ENCODE measurements at places on chromosomes 3 and 15. TPM values are rescaled to one million over a fixed set of nuclear protein-coding genes. Genes with fewer than 3 reads are reported as not detected.

TXNRD3 gene
- 1.6 TPM for total RNA-seq

C2CD4A gene
- total RNA-seq: not detected

ECE2 gene
- total RNA-seq: not detected

PATL2 gene
- 17.2 TPM for total RNA-seq

SEMA5B gene
- not detected for total RNA-seq

SKOR1 gene
- total RNA-seq: 0.23 TPM

DNA sequence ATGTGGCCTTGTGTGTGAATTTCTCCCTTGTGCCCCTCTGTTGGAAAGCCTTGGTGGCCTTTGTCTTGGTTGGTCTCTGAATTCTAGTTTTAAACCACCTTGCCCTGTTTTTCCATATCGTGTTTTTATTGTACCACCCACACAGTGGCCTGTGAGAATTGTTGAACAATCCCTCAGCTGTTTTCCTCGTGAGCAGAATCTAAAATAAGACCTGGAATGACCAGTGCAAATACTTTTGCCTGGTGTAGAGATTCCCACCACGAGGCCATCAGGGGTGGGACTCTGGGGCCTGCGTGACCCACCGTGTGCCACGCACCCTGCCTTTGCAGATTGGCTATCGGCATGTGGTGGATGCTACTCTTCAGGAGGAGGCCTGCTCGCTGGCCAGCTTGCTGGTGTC, 19.0 kb upstream of the CLEC3B start:
- DNase-seq: no peak

DNA sequence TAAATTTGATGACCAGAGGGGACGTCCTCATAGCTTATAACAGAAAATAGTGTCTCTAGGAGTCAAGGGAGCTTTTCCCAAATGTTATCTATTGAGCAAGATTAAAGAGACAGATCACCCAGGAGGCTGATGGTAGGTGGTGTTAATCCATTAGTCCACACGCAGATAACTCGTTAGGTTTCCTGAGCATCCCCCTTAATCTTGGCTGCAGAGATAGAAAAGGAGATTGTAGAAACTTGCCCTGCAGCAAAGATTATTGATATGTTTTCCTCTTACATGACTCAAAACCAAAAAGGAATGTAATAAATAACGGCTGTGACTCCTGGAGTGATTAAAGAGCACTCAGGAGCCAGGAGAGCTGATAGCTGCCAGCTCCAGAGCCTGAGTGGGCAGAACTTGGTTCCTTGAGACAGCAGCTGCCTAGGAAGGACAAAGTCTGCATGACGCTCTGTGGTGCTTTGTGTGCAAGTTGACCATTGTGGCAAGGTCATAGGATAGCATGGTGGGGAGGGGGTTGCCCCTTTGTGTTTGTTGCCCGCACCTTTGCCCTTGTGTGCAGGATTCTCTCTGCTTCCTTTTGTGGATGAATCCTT, 234.8 kb downstream of the PTPRG start:
- no peak for DNase-seq

- peak; percentile 87 for DNase-seq
These were observed 5.3 kb downstream of the CLK3 start for GRCh38 chr15:74620636-74621545.

GRCh38 chr3:52714335-52715302, 8.7 kb downstream of the SPCS1 start:
- DNase-seq: no peak

DNA sequence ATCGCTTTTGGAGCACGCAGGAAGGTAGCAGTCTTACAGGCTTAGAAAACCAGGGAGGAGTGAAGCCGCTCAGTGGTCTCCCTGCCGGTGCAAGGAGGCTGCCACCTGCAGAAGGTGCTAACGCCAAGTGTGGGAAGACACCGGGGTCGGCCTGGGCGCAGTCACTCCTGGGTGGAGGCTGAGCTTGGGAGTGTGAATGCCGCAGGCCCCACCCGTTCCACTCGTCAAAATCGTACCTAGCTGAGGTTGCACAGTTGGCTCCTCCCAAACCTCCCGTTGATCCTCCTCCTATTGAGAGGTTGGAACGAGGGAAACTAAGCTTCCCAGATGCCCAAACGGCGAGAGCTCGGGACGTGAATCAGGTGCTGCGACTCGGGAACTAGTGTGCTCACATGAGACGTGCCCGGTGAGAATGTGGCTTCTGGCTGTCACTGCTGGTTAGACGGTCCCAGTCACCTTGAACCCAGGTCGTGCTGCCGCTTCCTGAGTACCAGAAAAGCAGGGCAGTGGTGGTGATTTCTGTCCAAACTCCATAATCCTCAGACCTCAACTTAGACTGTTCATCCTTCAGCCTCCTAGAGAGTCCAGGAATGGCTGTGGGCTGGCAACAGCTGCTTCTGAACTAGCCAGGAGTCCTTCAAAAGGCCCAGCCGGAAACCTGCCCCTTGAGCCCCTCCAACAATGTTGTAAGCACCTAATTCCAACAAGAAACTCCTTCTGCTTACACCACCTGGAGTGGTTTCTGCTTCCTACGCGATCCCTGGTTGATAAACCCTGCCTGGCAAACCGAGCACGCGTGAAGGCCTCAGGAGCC, 156.0 kb downstream of the XXYLT1 start:
- no peak for DNase-seq

GRCh38 chr15:63022181-63022580, 20.4 kb upstream of the TPM1 start:
- DNase-seq: no peak

DNA sequence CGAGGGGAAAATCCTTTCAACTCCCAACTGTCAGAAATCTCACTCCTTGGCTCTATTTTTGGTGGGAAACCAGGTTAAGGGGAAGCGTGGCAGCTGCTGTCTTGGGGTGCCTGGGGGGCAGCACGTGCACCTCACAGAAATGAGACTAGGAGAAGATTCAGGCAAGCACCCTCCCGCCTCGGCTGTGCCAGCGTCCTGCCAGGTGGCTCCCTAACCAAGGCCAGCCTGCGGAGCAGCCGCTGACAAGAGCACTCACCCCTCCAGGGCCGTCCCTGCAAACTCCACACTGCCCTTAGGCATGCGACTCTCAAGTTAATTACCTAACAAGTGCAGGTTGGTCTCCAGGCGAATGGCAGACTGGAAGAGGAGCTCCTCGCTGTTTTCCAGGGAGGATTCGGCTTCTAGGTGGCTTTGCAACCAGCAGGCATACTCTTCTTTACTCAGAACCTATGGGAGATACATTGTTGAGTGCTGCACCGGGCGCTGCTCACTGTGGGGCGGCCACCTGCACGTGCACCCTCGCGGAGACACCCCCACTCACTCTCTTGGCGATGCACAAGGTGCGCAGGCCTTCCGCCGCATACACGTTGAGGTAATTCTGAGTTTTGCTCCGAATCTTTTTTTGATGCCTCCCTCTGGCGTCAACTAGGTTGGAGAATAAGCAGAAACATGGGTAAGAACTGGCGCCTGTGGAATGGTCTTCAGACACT, 155.3 kb downstream of the ATP10A start:
- DNase-seq: no peak

DNA sequence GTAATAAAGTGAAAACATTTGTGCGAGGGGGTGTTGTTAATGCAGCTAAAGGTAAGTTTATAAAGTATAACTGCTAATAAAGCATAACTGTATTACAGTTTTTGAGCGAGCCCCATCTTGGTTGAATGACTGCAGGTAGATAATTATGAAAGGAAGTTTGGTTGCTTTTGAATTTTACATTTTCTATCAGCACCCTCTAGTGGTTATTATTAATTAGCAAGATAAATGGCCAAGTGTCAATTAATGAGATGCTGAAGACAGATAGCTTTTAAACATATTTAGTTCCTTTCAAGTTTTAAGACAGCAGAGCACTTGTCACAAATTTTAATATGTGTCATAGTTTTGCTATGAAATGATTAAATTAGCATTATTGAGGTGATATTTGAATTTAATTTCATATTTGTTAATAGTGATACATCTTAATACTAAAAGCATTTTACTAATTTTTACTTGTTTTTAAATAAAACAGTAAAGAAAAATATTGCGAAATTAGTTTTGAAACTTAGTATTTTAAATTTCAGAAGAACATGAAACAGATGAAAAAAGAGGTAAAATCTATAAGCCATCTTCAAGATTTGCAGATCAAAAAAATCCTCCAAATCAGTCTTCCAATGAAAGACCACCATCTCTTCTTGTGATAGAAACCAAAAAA, 15.1 kb downstream of the U2SURP start:
- DNase-seq: no peak

- DNase-seq: no peak
These were observed 42.3 kb downstream of the SATB1 start for GRCh38 chr3:18382760-18383369.

DNA sequence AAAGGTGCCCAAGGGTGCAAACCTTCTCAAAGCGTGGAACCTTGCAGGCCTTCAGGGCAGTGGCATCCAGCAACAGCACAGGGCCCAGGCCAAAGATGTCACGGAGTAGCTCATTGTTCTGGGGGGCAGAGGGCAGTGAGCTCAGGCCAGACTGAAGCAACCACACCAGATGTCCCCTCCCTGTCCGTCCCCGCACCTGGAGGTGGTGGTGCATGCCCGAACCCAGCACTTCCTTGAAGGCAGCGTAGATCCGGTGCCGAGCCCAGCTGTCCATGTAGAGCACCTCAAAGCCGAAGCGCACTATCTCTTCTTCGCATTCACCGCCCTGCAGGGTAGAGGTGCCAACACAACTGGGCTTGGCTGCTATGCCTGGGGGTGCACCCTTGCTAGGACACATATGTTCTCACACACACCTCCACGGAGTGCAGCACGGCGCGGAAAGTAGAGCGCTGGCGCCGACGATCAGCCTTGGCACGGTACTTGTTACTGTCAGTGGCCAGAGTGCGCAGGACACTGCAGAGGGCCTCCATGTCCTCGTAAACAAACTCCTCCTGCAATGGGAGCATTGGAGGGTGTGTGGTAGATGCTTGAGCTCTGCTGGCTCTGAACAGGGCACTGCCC, 3.7 kb downstream of the IFRD2 start:
- no peak for DNase-seq

DNA sequence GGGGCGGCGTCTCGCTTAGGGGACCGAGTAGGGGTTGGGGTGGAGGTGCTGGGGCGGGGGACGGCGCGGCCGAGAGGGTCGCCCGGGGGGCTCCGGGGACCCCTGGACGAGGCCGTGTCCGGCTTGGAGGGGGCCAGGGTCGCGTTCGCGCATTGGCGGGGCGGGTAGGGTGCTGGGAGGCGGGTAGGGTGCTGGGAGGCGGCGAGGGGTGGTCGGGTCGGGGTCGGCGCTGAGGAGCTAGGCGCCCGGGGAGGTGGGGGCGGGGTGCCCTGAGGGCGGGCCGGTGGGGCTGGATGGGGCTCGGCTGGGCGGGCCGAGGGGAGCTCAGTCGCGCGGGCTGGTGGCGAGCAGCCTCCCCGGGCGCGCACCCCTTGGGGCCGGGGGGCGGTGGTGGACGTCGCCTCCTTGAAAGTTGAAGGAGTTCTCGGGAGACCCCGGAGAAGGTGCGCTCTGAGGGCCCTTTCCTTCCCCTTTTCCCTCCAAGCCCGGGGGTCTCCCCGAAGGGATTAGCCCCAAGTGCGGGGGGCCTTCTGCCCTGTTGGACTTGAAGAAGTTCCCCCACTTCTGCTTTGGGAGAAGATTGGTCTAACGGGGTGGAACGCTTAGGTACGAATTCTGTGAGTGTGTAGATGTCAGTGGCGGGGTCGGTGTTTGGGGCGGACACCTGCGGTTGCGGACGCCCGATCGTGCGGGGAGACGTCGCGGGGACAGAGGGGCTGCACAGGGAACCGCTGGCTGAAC, 543 bp downstream of the MEF2A start:
- peak; percentile 48 for DNase-seq

DNA sequence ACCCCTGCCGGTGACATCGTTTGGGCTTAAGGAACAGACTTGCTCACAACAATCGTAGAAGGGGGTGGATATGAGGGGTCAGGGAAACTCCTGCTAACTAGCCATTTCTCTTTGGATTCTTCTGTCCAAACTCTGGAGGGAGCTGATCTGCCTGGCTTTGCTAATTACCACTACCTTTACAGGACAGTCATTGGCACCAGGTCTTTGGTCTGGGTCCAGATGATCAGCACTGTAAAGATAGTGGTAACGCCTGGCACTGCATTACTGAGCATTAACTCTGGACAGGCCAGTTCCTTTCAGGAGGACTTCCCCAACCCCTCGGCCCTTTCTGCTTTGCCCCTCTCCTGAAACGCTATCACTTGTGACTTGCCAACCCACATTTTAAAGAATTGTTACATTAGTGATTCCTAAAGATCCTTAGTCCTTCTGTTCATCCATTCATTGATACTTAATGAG, 788 bp downstream of the UQCC5 start:
- no peak for DNase-seq

DNA sequence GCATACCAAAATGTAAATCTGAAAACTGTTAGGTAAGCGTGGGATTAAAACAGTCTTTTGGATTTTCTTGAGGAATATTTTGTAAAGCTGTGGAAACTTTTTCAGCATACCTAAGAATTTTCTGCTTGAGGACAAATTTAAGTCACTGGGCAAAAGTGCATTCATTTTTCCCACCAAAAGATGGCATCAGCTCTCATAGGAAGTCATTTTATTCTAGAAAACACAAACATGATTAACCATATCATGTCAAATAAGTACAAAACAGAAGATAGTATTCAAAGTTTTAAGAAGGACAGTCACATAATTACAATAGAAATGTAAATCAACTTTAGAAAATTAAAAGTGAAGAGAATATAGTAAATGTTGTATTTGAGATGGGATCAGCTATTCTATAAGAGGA, 63.5 kb downstream of the SLC49A4 start:
- DNase-seq: no peak

DNA sequence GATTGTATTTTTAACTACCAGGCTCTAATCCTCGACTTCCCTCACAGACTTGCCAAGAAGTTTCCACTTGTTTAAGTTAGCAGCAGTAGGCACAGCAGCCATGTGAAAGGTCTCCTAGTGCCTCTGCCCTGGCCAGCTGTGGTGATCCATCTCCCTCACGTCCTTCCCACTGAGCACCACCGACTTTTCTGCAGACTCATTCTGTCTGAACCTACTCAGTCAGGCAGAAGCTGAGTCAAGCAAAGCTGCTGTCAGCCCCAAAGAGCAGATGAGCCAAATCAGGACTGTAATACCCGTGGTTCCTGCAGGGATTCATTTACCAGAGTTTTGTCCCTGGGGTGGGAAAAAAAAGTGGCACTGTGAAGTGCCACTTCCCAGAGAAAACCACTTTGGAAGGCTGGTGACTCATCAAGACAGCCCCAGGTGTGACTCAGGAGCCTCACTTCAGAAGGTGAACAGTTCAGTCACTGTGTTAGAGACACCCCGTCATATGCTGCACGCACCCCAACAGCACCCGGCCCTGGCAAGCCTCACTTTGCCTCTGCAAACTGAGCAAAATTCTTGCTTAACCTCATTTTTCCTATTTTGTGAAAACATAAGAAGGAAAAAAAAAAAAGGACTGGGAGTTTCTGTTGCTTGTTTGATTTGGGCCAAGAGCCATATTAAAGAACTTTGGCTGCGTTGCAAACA, 76.0 kb downstream of the WWTR1 start:
- peak; percentile 49 for DNase-seq

GRCh38 chr3:54123776-54124196, 1.4 kb downstream of the CACNA2D3 start:
- no peak for DNase-seq

- no peak for DNase-seq
These were observed 125.0 kb upstream of the CGNL1 start for GRCh38 chr15:57251308-57251707.

- no peak for DNase-seq
These were observed 894 bp upstream of the TM4SF4 start for GRCh38 chr3:149473357-149474249.

GRCh38 chr3:30428251-30428650, 178.2 kb upstream of the TGFBR2 start:
- DNase-seq: no peak

- no peak for DNase-seq
These were observed 620.5 kb upstream of the TBL1XR1 start for GRCh38 chr3:177817751-177818150.

- DNase-seq: no peak
These were observed 10.6 kb upstream of the FSTL1 start for GRCh38 chr3:120461416-120461815.

- DNase-seq: no peak
These were observed 49.3 kb downstream of the PEAK1 start for GRCh38 chr15:77370580-77370979.

Measured in activated CD8-positive, alpha-beta memory T cell treated with anti-CD3 and anti-CD28 coated beads, Interleukin-2, amount 10 ng/mL, durations not matched to agents 7 days and 5 days (primary cell).